ENCODE measurements at places on chromosomes 7 and 10. TPM values are rescaled to one million over a fixed set of nuclear protein-coding genes. Genes with fewer than 3 reads are reported as not detected.
A peak's percentile ranks its signal among the peaks of the same experiment; 100 is the strongest.

- no peak overlapping the region for H3K27ac ChIP-seq
- H3K4me3 ChIP-seq: no peak overlapping the region
- peaks cover 10% of the 10 kb centered on the region for H3K36me3 ChIP-seq
- DNase-seq: no peak
- no peaks in the 10 kb centered on the region for H3K4me1 ChIP-seq
Observed at GRCh38 chr10:132764108-132764507, 21.8 kb downstream of the NKX6-2 start.

DNA sequence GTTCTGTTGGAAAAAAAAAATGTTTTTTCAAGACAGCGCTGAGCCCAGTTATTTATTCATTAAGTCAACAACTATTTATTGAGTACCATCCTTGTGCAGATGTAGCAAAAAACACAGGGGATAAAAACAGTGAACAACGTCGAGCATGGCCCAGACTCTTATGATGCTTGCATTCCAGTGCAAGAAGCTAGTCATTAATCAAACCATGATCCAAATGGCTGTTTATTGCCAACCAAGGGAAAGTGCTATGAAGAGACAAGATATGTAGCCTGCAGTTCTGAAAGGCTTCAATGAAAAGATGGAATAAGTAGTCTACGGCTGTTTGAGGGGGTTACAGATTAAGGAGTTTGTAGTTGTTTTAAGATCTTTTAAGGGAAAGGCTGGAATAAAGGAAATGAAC, 262.3 kb downstream of the NEBL start:
- DNase-seq: no peak
- H3K27ac ChIP-seq: no peak overlapping the region
- H3K4me1 ChIP-seq: no peaks in the 10 kb centered on the region
- no peak overlapping the region for H3K4me3 ChIP-seq

GRCh38 chr10:110827410-110827809, 44.3 kb upstream of the PDCD4 start:
- no peak overlapping the region for H3K27ac ChIP-seq
- no peak for DNase-seq
- H3K4me1 ChIP-seq: peaks cover 3% of the 10 kb centered on the region
- H3K27me3 ChIP-seq: no peaks in the 10 kb centered on the region

- H3K27ac ChIP-seq: peak overlapping the region; percentile 29
- DNase-seq: peak; percentile 91
- peak overlapping the region; percentile 23 for H3K4me3 ChIP-seq
- peaks cover 11% of the 10 kb centered on the region for H3K4me1 ChIP-seq
Observed at GRCh38 chr7:100130608-100131453, 4.1 kb downstream of the MBLAC1 start.

DNA sequence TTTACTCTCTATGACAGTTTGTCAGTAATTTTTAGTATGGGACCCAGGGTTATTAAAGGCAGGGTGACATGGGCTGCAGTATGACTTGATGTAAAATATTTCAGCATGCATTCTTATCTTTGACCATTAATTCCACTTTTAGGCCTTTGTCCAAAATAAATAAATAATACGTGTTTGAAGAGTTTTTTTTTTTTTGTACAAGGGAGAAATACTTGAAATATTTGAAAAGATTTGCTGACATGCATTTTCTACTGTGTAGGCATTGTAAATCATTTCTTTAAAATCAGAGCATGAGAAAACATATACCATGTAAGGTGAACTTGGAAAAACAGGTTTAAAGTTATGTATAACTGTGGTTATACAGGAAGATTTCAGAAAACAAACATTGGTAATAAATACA, 23.5 kb downstream of the NRG3 start:
- DNase-seq: no peak
- no peak overlapping the region for H3K4me3 ChIP-seq
- no peaks in the 10 kb centered on the region for H3K4me1 ChIP-seq

DNA sequence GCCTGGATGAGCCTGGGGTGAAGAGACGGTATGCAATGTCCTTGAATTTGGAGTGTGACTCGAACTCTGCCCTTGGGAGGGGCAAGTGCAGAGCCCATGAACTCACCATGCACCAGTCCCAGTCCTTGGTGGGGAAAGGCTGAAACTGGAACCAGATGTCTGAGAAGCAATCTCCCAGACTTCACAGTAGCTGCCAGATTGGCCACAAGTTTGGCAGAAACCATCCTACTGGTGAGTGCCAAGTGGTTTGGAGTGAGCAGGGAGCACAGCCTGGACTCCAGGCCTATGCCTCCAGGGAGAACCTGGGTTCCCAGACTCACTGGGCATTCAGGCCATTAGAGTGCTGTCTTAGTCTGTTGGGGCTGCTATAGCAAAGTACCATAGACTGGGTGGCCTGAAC, 99.6 kb upstream of the LYZL1 start:
- no peak for DNase-seq
- H3K27ac ChIP-seq: no peak overlapping the region
- no peaks in the 10 kb centered on the region for H3K4me1 ChIP-seq
- H3K27me3 ChIP-seq: no peaks in the 10 kb centered on the region

Gene CREB5
- total RNA-seq: 0.92 TPM

Gene MMS19
- 28.9 TPM for total RNA-seq

Gene SEPTIN7
- total RNA-seq: 51.0 TPM

Gene TAS2R4
- total RNA-seq: 3.2 TPM

Gene ACTL6B
- not detected for total RNA-seq

Gene MLLT10
- 31.4 TPM for total RNA-seq

Gene OR6B1
- total RNA-seq: not detected

Gene NDUFB8
- total RNA-seq: 142 TPM

Gene KCNH2
- total RNA-seq: 0.33 TPM
